ENCODE measurements at places on chromosomes 7 and 10.

DNA sequence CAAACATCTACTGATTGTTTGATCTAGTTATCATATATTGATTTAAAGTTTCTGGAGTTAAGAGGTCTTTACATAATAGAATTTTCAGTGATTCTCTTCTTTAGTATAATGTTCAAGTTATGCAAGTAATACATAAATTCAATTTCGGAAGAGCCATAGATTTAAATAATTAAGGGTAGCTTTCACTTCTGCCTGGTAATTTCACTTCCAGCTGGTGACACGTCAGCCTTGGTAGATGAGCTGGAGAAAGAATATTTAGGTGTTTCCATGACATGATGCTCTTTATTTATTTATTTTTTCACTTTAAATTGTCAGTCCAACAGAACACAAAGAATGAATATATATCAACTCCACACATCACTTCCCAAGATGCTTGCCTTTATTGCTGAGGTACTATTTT lies 5.2 kb upstream of the OTUD1 start:
- DNase-seq: no peak

- DNase-seq: no peak
These were observed 5.1 kb downstream of the PNLIPRP2 start for GRCh38 chr10:116625845-116626244.

- DNase-seq: peak; percentile 48
These were observed 13.5 kb upstream of the TSPAN13 start for GRCh38 chr7:16739863-16740622.

- peak; percentile 20 for DNase-seq
These were observed 180.9 kb downstream of the SEMA3A start for GRCh38 chr7:84013616-84014240.

- DNase-seq: no peak
These were observed 2.9 kb upstream of the FGL2 start for GRCh38 chr7:77202481-77202976.

- DNase-seq: peak; percentile 17
These were observed 209.4 kb upstream of the FOXK1 start for GRCh38 chr7:4472728-4473127.

DNA sequence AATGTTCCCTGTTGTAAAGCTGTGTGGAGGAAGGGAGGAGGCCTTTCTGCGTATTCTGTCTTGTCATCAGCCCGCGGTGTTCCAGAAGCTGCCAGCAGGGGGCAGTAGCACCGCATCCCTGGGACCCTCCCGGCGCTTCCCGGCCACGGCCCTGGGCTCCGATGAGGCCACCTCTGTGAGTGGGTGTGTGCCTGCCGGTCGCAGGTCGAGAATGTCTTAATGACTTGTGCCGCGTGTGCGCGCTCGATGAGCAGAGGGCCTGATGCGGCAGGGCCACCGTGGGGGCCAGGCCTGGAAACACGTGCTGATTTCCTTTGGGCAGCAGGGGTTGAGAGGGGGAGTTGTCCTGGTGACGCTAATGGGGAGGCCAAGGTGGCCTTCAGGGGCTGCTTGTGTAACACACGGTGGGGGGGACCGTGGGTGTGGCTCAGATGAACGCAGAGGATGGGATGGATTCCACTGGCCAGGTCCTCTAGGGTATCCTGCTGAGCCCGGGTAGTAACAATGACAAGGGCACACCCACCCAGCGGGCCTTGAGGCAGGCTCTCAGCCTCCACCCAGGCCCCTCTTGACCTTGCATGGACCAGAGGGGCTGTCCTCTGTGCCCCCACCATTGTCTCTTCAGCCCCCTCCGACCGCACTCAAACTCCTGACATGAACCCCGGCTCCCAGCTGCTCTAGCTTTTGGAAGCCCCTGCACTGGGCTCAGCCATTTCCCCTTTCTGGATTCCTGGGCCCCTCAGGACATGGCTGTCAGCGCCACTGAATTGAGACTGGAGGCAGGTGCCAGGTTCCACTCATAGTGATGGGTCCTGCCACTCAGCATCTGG lies 135.9 kb upstream of the PODXL start:
- DNase-seq: peak; percentile 67

DNA sequence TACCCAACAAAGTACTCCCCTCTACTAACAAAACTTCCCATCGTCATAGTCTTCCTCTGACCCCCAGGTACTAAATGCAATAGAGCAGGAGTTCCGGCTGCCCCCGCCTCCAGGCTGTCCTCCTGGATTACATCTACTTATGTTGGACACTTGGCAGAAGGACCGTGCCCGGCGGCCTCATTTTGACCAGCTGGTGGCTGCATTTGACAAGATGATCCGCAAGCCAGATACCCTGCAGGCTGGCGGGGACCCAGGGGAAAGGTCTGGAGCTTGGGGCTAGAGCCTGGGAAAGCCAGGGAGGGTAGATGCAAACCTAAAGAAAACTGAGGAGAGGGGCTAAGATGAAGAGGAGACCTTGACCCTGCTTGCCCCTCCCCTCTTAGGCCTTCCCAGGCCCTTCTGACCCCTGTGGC lies 15.3 kb downstream of the EPHB6 start:
- DNase-seq: no peak
